ENCODE measurements at places on chromosomes 2 and 18.

- no peak for DNase-seq
Observed at GRCh38 chr18:23193742-23194141, 58.5 kb downstream of the CABLES1 start.

GRCh38 chr2:70944111-70944690, 8.5 kb downstream of the ATP6V1B1 start:
- no peak for DNase-seq

GRCh38 chr2:186887107-186888090, 38.4 kb upstream of the ZSWIM2 start:
- DNase-seq = no peak

DNA sequence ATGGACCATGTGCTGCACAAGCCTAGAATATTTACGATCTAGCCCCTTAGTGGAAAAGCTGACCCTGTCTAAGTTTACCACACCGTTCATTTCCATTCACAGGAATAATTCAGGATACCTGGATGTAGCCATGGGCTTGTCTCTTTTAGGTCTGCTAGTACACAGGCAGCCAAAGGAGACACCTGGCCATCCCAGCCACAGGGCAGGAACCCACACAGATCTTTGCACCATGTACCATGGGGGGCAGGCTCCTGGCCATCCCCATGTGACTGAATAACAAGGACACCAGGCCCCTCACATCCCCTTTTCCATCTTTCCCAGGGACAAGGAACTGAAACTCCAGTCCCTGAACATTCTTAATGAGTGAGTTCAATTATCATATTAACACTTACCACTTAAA, 467.3 kb upstream of the MYT1L start:
- no peak for DNase-seq

GRCh38 chr2:203279288-203279687, 40.5 kb downstream of the CYP20A1 start:
- DNase-seq = no peak

GRCh38 chr2:27959496-27959895, 69.0 kb downstream of the BABAM2 start:
- DNase-seq = no peak

GRCh38 chr2:36371070-36371874, 15.7 kb downstream of the CRIM1 start:
- DNase-seq = no peak

DNA sequence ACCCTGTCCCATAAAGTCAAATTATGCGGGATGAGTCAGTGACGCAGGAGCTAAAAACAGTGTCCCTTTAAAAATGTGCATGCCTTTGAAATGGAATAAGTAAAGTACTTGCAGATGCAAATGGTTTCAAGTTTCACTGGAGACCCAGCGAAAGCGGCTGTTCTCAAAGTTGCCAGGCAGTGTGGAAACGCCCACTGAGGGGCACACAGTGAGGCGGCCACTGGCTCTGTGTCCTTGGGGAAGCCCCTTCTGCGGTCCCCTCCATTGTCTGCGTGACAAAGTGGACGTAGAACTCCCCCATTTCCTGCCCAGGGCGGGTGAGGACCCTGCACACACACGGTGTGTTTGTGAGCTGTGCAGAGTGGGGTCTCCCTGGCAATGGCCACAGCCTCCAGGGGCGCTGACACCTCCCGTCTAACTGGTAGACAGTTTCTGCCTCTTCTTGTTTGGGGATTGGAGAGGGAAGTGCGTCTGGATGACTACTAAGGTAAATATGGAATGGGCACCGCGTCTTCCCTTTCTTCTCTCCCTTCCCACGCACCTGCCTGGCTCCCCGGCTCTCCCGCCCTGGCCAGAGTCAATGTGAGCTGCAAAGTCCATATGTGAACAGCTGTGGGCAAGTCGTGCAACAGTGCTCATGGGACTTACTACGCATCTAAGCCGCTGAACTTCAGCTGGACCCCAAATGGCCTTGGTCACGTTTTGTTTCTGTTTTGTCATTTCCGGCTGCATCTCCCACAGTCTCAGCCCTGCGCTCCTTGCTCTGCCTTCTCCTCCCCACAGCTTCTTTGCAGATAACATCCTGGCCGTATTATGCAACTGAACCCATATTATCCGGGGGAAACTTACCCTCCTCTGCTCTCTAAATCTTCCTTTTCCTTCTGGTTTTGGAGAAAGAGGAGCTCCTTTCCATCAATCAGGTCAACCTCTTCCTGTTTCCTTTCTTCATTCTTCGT, 33.7 kb upstream of the ZNF516 start:
- DNase-seq = no peak

- no peak for DNase-seq
Observed at GRCh38 chr2:39839261-39839848, 60.3 kb upstream of the THUMPD2 start.

DNA sequence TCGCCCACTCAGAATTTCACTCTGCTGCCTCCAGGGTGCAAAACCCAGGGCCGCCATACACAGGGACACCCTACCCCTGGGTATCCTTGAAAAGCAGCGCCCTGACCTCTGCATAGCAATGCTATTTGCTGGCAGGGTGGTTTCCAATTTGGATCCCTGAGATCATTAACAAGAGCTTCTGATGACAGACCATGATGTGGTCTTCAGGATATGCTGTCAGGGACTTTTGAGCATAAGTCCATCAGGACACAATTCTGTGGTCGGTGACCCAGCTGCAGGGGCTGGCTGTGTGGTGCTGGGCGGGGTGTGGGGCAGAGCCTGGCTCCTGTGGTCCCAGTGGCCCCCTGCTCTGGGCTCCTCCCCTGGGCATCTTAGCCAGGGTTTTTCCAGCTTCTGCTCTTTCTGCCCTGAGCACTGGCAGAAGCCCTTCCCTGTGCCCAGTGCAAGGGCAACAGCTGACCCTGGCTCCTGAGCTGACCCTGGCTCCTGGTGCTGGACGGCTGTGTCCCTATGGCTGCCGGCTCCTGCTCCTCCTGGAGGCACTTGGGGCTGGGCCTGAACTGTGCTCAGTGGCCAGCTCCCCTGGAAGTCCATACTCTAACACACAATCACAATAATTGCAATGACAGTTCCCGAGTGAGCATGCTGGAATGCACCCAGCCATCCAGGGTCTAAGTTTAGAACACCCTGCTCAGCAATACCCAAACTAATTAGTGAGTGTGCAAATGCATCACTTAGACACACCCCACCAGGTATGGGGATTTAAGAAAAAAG, 271.5 kb downstream of the HDAC4 start:
- DNase-seq = no peak

- no peak for DNase-seq
Observed at GRCh38 chr18:47724186-47724975, 206.1 kb downstream of the SMAD2 start.

All from activated B cell treated with CpG ODN at 0.5 μM for 24 hours (primary cell).